OCI-M1 (cell line): ENCODE measurements at places on chromosomes 2 and 18.
A peak's percentile ranks its signal among the peaks of the same experiment; 100 is the strongest.

DNA sequence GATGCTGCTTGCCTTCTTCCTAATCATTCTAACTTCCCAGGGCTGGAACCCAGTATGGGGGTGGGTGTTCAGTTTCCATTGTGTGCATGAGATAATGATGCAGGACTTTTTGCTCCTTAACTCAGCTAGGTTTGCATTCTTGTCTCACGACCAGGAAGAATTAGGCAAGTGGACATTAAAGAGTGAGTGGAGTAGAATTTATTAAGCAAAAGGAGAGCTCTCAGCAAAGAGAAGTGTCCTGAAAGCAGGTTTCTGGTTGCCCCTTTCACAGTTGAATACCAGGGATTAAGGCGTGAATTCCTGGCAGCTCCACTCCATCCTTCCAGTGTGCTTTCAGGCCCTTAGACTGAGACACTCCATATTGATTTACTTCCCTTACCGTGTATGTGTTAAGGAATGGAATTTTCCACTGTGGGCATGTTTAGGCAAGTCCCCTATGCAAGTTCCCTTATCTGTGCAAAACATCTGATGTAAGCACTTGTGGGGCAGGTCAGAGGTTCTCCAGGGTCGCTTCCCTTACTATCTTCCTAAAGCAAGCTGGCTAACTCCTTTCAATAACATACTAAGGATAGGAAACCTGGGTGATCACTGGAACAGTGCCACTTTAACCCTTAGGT, 126.5 kb downstream of the GPR39 start:
- DNase-seq, result peak; percentile 18

DNA sequence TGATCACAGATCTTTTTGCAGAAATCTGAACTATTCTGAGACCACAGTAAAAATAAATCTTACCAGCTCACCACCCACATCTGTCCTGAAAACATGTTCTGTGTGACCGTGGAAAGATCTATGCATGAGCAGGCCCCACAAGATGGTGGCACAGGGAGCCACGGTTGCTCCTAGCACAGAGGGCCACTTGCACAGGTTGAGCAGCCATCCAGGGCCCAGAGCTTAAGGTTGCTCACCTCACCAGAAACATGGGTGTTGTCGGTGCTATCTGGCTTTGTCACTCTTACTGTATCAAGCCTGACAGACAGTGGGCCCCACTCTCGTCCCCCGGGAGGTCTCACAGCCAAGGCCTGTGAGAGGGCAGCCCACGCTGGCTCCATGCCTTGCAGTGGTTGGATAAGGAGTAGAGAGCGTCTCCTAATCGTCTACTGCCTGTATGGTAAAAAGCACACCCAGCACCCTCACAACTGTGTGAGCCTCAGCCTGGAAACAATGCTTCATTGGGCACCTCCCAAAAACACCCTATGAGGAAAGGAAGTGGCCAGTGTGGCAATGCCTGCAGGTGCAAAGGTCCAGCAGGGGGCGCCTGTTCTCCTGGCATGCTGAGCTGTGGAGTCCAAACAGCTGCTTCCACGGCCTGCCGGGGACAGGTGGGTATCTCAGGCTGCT, 19.6 kb downstream of the TUBB6 start:
- peak; percentile 87 for DNase-seq

DNA sequence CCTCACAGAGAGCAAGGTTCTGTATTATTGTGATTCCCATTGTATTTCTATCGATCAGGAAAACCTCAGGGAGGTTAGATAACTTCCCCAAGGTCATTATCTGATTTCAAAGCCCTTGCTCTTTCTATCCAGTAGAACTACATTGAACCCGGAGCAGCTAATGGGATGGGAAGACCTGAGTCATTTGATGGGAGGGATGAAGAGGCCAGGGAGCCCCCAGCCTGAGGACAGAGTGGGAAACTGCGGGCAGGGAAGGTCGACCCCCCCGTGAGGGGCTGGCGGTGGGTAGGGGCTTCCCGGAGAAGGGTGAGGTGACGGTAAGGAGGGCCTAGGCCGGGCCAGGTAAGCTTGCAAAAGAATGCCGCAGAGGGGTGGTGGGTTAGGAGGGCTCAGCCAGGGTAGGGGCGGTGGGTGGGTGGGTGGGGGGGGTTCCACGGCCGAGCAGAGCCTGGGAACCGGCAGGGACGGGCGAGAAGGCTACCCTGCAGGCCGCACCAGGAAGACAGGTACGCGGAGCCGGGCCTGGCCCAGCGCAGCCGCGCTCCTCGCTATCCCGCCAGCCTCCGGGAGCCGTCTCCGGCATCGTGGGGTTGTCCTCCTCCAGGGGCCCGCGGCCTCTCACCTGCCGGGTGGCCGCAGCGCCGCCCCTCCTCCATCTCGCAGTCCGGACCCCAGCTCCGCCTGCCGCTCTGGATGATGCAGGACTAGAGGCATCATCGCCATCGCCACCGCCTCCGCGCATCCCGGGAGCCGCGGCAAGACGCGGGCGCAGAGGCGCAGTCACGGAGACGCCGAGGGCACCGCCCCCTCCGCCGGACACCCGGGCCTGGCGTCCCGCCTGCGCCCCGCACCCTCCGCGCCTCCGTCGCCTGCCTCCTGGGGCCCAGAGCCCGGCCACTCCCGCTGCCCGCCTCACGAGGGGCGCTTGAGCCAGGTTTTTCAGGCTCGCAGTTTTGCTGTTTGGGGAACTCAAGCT, at the start of gene GPR75:
TSS of gene GPR75 (minus strand) at position 762 of the 976 bp plus-strand sequence. CDS start 5,211 bp downstream, outside the sequence.
- DNase-seq, result no peak

GRCh38 chr18:7004009-7004408, 113.6 kb downstream of the LAMA1 start:
- no peak for DNase-seq

DNA sequence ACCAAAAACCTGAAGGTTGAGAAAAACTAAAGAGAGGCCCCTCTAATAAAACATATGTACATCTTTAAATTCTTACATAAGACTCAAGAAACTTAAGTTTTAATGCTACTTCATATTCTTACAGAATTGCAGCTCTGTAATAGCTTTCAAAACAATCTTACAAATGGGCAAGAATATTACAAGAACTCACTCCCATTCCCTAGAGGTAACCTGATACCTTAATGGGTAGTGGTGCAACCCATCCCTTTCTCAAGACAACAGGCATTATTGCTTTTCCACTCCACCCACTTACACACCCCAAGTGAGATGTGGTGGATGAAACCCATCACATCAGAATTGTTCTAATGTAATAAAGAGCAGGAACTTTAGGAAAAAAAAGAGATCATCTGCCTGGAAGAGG, 103.7 kb downstream of the RBMS1 start:
- no peak for DNase-seq

- DNase-seq, result no peak
These were observed 20.8 kb upstream of the MAL start for GRCh38 chr2:95004711-95005110.

GRCh38 chr2:151771599-151772358, 37.5 kb upstream of the NEB start:
- DNase-seq, result no peak

- DNase-seq, result no peak
These were observed 15.1 kb downstream of the SH2D6 start for GRCh38 chr2:85433511-85434089.

DNA sequence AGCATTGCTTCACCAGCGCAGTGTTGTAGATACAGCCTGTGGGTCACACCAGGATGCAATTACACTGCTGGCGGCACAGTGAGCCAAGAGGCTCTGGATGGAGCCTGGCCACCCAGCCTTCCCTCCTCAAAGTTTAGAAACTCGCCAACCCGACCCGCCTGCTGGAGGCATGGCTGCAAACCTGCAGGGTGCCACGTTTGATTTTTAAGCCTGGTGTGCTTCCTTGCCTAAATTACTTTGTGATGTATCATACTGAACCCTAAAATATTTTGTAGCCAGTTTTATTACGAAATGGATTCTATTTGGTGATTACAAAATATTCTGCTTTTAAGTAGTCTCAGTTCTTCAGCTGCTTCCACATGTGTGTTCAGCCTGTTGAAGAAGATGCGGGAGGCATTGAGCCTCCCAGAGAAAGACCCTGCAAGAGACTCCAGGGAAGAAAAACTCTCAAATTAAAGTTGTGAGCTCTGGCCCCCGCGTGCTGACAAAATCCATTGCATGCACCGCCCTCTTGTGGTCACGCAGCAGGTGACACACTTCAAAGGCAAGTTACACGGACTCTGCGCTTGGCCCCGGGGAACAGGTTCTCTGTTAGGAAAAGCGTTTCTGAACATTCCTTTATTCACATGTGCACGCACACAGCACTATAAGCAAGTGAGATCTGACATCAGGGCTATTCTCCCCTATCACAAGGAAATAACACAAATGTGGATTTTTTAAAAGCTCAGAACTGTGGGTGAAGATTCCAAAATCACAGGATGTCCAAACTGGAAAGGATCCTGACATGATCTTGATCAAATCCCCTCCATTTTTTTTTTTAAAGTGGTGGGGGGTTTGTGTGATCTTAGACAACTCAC, 63.0 kb upstream of the TWIST2 start:
- peak; percentile 54 for DNase-seq
